ENCODE measurements at places on chromosomes 7 and 10.

DNA sequence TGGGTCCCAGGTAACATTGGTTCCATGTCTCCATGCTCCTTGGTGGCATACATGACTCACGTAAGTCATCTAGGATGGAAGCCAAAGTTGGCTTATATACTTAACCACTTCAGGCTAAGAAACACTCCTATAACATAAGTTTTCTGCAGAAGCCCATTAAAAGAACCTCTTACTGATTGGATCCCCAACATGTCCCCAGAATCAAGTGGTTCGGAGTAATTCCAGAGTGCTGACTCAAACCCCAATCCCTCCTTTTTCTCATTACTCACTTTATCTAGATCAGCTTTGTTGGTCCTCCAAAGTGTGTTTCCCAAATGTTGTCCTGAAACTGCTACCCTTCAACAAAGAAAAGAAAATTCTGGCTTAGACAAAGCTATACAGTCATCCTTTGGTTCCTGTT lies 10.1 kb upstream of the ATOH7 start:
- DNase-seq = no peak

GRCh38 chr7:2205036-2205780 lies 27.5 kb downstream of the MAD1L1 start:
- no peak for DNase-seq

DNA sequence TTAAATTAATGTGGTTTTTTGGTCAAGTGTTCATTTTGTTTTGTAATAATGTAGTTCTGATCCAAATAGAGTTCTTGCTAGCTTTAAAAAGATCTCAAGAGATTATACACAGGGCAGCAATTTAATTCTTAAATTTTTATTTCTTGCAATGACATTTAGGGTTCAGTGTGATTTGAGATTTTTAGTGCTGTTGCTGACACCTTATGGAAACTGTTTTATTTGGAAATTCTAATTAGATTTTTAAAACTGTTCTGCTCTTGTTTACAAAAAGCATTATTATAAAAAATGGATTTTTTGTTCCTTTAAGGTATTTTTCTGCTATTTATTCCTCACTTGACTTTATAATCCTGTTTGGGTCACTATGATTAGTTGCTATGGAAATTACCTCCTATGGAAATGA lies 72.1 kb downstream of the RTKN2 start:
- no peak for DNase-seq

GRCh38 chr7:117012696-117013095 lies 59.4 kb downstream of the ST7 start:
- DNase-seq = no peak

DNA sequence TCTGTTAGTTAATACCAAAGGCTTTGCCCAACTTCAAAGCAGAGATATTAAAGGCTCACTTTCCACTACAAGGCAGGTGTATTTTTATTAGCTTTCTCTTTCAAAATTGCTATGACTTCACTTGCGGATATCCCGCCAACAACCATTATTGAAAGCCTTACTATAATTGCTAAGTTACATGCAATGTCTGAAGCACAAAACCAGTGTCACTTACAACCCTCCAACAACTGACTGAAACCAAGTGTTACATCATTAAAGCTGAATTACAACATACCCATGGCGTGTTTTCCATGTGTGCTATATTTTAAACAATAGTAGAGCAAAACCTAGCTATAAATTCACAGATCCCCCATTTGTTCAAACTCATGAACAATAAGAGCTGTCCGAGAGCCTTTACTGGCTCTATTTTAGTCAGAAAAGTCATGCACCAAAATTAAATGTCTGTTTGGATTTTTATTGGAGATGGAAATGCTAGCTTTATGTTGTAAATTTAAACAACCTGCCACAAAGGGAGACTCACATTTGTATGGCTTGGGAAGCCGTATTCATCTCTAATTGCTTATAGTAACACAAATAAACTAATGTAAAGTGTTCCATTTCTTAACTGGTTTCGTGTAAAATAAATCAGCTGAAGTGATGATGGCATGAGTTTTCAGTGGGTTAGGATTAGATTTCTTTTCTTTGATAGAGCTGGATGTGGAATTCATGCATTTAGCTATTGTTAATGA lies 227.1 kb downstream of the AGMO start:
- no peak for DNase-seq

Data from neural crest cell (in vitro differentiated cells).